ENCODE measurements at places on chromosomes 16 and 17. TPM values are rescaled to one million over a fixed set of nuclear protein-coding genes. Genes with fewer than 3 reads are reported as not detected.

DNA sequence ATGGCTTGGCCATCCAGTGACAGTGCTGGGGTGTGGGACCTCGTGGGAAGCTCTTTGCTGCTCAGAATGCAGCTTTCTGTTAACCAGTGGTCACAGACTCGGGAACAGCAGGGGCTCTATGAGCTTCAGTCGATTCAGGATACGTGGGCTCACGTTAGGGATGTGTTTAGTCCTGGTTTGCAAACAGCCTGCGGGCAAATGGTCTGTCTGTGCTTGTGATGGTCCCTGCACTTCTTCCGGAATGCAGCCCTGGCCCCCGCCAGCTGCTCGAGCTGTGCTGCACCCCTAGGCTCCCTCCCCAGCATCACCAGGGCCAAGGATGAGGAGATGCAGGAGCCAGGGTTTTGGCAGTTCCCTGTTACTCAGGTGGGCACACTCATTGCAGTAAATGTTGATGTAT lies 172.8 kb upstream of the CHMP6 start:
- no peak for DNase-seq
- no peaks in the 10 kb centered on the region for H3K27me3 ChIP-seq
- no peak overlapping the region for H3K4me3 ChIP-seq
- H3K27ac ChIP-seq, result no peak overlapping the region
- no peaks in the 10 kb centered on the region for H3K4me1 ChIP-seq

DNA sequence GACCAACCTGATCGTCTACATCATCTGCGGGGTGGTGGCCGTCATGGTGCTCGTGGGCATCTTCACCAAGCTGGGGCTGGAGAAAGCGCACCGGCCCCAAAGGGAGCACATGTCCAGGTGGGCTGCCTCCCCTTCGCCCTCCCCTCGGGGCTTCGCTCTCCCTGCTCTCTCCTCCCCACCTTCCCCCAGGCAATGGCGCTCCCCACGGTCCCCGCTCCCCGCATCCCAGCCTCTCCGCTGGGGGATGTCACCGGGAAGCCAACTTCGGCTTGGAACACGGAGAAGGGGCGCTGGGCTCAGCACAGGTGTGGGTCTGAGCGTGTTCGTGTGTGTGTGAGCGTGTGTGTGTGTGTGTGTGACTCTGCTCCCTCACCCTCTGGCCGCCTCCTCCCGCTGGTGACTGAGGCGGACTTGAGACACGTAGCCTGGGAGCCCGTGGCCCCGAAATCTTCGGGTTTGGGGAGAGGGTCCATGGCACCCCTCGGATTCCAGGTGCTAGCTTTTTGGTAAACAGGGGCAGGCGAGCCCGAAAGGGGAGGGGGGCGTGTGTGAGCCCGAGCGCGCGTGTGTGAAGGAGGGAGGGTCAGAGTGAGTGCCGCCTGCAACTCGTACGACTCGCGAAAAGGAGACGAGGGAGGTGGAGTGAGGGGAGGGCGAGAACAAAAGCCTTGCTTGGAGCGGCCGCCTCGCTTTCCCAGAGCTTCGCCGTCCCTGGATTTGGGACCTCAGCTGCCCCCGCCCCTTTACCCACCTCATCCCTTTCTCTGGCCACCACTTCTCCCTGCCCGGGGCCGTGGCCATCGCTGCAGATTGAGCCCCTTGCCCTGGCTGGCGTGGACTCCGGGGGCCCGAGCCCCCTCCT lies 1.3 kb downstream of the SHISA9 start:
- H3K36me3 ChIP-seq, result no peaks in the 10 kb centered on the region
- no peak overlapping the region for H3K27ac ChIP-seq
- H3K4me1 ChIP-seq, result peaks cover 1% of the 10 kb centered on the region
- H3K4me3 ChIP-seq, result no peak overlapping the region
- DNase-seq, result no peak

- H3K36me3 ChIP-seq, result no peaks in the 10 kb centered on the region
- H3K4me1 ChIP-seq, result peaks cover 1% of the 10 kb centered on the region
- no peak overlapping the region for H3K27ac ChIP-seq
- no peaks in the 10 kb centered on the region for H3K27me3 ChIP-seq
These were observed 128.5 kb upstream of the HS3ST2 start for GRCh38 chr16:22685459-22685830.

GRCh38 chr17:30586818-30587595 lies 109.8 kb downstream of the GOSR1 start:
- no peaks in the 10 kb centered on the region for H3K4me1 ChIP-seq
- H3K4me3 ChIP-seq, result no peak overlapping the region
- DNase-seq, result no peak
- H3K27me3 ChIP-seq, result no peaks in the 10 kb centered on the region
- H3K36me3 ChIP-seq, result no peaks in the 10 kb centered on the region

DNA sequence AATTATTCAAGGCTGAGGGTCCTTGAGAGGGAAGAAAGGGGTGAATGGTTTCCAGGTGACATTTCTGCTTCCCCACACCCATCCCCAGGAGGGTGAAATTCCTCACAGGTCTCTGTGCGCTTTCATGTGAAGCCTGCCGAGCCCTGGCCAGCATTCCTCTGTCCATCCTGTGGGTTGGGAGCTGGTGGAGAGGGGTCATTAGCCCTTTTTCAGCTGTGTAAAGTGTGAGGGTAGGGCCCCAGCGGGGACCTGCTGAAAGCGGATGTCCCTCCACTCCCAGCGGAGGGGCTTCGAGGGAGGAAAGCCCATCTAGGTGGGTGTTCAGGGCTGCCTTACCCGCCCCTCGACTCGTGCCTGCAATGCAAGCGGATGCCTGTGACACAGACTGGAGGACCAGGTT lies 53.3 kb upstream of the DLX4 start:
- no peak overlapping the region for H3K27ac ChIP-seq
- H3K4me3 ChIP-seq, result no peak overlapping the region
- H3K36me3 ChIP-seq, result no peaks in the 10 kb centered on the region
- H3K4me1 ChIP-seq, result no peaks in the 10 kb centered on the region

DNA sequence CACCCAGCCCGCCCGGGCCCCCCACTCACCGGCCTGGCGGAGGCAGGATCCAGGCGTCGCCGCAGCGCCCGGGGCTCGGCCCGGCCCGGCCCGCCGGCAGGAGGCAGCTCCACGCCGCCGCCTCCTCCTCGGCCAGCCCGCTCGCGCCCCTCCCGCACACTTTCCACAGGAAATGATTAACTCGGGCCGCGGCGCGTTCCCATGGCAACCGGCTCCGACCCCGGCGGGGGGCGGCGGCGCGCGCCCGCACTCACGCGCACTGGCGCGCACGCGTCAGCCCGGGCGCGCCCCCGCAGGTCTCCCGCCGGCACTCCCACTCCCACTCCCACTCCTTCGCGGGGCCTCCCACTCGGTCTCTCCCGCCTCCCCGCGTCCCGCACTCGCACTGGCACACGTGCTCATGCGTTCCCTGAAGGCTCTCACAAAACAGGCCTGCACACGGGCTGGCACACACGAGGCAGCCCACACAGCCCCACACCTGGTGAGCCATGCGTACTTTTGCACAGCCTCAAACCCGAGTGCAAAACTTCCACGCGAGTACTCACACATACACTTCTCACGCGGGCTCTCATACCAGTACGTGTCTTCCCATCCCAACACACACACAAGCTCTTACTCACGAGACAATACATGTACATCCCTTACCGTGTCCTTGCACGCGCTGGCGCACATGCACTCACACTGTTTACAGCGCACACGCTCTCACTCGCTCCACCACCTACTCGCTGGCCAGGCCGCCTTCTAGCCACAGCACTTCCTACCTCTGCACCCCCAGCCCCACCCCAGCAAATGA lies at the start of gene KIFC3:
KIFC3 (minus strand) TSS at position 151 of the 793 bp plus-strand sequence. CDS start 4,248 bp downstream, outside the sequence.
- H3K4me1 ChIP-seq, result peaks cover 11% of the 10 kb centered on the region
- DNase-seq, result peak; percentile 93

DNA sequence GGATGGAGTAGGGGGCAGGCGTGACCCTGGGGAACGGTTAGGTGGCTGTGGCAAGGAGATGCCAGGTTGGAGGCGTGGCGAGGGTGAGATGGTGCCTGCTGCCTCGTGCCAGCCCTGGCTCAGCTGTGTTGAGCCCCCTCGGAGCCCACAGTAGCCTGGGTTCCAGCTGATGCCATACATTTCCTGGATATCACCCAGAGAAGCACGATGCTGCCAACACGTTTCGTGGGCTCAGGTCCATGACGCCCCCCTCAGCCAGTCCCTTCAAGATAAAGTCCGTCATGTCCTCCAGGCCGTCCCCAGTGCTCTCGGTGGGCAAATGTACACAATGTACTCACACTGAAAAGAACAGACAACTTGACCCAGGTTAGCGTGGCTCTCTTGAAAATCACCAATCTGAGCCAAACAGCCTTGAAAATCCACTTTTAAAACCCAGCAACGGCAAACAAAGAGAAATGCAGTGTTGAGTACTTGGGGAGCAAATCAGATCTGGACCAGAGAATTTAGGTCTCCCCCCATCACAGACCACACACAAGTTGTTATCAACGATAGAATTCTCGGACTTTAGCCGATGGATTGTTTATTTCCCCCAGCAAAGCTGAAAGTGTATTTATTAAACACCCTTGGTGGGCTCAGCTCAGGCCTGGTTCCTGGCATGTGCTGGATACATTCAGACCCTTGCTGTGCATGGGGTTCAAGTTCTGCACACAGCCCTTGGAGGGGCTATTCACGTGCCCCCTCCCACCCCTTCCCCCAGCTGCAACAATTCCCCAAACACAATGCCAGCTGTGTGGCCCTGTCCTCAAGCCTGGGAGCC lies 102.8 kb upstream of the PLCG2 start:
- peaks cover 32% of the 10 kb centered on the region for H3K4me1 ChIP-seq
- no peaks in the 10 kb centered on the region for H3K36me3 ChIP-seq
- H3K4me3 ChIP-seq, result no peak overlapping the region
- DNase-seq, result no peak

GRCh38 chr17:69327060-69327831 lies at the start of gene ABCA5:
TSS of gene ABCA5 (minus strand) at chr17:69327133. CDS start at chr17:69314415, 12,718 bp downstream.
- H3K4me3 ChIP-seq, result peak within 1 kb of the TSS; percentile 77
- H3K27ac ChIP-seq, result peak within 1 kb of the TSS; percentile 29
- no peaks in the 10 kb centered on the region for H3K27me3 ChIP-seq

- H3K36me3 ChIP-seq, result no peaks in the 10 kb centered on the region
- DNase-seq, result no peak
- peaks cover 9% of the 10 kb centered on the region for H3K27me3 ChIP-seq
These were observed at the start of gene FBXL16 for GRCh38 chr16:705431-706188. TSS of gene FBXL16 (minus strand) at chr16:705801. CDS start at chr16:697405, 8,396 bp downstream.

GRCh38 chr17:4711661-4712181 lies 1.3 kb downstream of the ARRB2 start:
- DNase-seq, result no peak
- peaks cover 3% of the 10 kb centered on the region for H3K4me1 ChIP-seq
- no peaks in the 10 kb centered on the region for H3K27me3 ChIP-seq
- H3K36me3 ChIP-seq, result no peaks in the 10 kb centered on the region
- H3K4me3 ChIP-seq, result peak overlapping the region; percentile 88

DNA sequence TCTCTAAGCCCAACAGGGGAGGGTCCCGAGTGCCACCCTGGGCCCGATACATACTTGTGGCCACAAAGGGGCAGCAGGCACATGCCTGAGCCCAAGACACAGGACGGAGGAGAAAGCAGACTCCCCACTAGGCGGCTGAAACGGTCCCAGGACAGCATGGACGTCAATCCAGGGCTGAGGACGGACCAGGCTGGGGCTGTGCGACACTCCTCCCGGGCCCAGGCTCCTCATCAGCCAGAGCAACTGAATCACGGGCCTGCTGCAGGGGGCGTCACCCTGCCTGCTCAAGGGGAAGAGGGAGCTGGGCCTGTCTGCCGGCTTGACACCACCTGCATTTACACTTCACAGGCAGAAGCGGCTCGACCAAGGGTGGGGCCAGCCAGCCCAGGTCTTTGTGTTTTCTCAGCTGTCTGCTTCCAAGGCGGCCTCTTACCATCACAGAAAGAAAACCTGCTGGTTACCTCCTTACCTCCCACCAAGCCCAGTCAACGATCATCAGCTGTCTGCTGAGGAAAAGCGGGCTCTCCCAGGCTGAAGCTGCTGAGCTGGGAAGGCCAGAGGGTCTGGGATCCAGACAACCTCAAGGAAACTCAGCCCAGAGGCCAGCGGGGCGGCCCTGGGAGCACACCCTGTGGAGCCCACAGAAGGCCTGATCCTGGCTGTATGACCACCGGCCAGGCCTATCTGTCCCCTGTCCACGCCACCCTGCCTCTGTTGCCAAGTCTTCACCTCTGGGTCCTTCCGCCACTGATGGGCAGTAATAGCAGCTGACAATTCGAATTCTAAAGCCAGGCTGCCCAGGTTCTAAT lies 26.4 kb downstream of the KIFC3 start:
- H3K27me3 ChIP-seq, result no peaks in the 10 kb centered on the region
- no peaks in the 10 kb centered on the region for H3K36me3 ChIP-seq
- H3K4me1 ChIP-seq, result no peaks in the 10 kb centered on the region
- no peak for DNase-seq
- H3K4me3 ChIP-seq, result no peak overlapping the region

- no peaks in the 10 kb centered on the region for H3K4me1 ChIP-seq
- H3K27ac ChIP-seq, result no peak overlapping the region
- no peaks in the 10 kb centered on the region for H3K36me3 ChIP-seq
- H3K27me3 ChIP-seq, result no peaks in the 10 kb centered on the region
These were observed 12.2 kb upstream of the ROGDI start for GRCh38 chr16:4814542-4815173.

- H3K4me3 ChIP-seq, result peak overlapping the region; percentile 90
- H3K36me3 ChIP-seq, result no peaks in the 10 kb centered on the region
- H3K27ac ChIP-seq, result peak overlapping the region; percentile 78
- H3K4me1 ChIP-seq, result peaks cover 6% of the 10 kb centered on the region
- DNase-seq, result peak; percentile 79
- no peaks in the 10 kb centered on the region for H3K27me3 ChIP-seq
These were observed 874 bp downstream of the CMTM3 start for GRCh38 chr16:66605177-66605978.

GRCh38 chr17:80611816-80612215 lies 67.2 kb downstream of the RPTOR start:
- H3K27ac ChIP-seq, result no peak overlapping the region
- no peaks in the 10 kb centered on the region for H3K36me3 ChIP-seq
- H3K4me1 ChIP-seq, result no peaks in the 10 kb centered on the region
- H3K27me3 ChIP-seq, result no peaks in the 10 kb centered on the region
- DNase-seq, result no peak

DNA sequence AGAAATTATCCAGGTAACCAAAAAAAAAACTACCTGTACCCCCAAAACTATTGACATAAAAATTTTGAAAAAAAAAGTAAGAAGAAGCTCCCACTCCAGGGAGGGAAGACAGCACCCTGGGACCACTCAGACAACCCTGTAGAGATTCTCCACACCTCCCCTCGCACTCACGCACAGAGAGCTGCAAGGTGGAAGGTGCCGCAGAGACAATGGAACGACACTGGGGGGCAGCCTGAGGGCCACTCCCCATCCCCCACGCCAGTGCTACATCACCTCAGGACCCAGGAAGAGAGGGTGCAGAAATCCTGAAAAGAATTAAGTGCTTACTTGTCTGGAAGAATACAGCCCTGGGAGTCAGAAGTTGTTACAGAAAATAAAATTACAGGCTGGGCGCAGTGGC lies 5.2 kb upstream of the CD79B start:
- no peaks in the 10 kb centered on the region for H3K36me3 ChIP-seq
- DNase-seq, result no peak
- H3K27ac ChIP-seq, result no peak overlapping the region
- H3K4me1 ChIP-seq, result no peaks in the 10 kb centered on the region

GRCh38 chr17:7849130-7849750 lies 5.6 kb upstream of the TMEM88 start:
- no peak overlapping the region for H3K4me3 ChIP-seq
- H3K36me3 ChIP-seq, result no peaks in the 10 kb centered on the region
- peak; percentile 48 for DNase-seq
- H3K27ac ChIP-seq, result no peak overlapping the region
- no peaks in the 10 kb centered on the region for H3K27me3 ChIP-seq
- peaks cover 5% of the 10 kb centered on the region for H3K4me1 ChIP-seq

Gene OR2C1
- 0.50 TPM for total RNA-seq

Gene ROGDI
- total RNA-seq, result 31.9 TPM

Gene GPR179
- total RNA-seq, result 0.13 TPM

Gene CACNG1
- total RNA-seq, result not detected

Gene GGT6
- total RNA-seq, result 0.58 TPM

Gene C17orf67
- 3.0 TPM for total RNA-seq

Gene NOTUM
- not detected for total RNA-seq

Gene MMP2
- total RNA-seq, result 629 TPM

Gene OSGIN1
- 2.6 TPM for total RNA-seq

Gene CARHSP1
- 91.8 TPM for total RNA-seq
